ENCODE measurements at places on chromosomes 3 and 15.

DNA sequence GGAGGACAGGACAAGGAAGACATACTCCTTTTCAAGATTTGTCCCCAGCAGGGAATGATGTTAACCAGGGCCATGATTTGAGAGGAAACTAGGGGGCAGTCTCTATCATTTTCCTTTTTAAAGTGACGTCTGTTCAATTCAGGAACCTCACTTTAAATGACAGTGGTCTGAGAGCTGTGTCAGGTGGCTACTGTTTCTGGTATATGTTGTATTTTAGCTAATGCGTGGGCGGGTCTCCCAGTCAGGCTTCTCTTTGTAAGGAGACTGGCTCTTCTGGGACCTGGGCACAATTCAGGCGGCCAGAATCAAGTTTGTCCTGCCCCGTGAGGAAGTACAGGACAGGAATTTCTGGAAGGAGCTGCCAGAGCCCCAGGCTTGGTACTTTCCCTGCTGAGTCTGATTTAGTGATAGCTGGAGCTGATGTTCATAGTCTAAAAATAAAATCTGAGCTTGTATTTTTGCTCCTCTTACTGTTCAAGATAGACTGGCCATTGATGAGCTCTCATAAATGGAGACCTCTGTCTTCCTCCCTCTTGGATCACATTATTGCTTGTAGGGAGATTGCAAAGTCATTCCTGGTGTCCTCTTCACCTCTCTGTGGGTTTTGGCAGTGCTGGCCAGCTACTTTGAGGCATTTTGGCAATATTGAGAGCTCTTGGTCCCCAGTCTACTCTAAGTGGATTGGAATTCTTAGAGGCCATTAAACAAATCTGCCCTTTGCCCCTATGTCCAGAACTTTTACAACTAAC is 25.6 kb downstream of the SQOR start:
- no peak for DNase-seq

DNA sequence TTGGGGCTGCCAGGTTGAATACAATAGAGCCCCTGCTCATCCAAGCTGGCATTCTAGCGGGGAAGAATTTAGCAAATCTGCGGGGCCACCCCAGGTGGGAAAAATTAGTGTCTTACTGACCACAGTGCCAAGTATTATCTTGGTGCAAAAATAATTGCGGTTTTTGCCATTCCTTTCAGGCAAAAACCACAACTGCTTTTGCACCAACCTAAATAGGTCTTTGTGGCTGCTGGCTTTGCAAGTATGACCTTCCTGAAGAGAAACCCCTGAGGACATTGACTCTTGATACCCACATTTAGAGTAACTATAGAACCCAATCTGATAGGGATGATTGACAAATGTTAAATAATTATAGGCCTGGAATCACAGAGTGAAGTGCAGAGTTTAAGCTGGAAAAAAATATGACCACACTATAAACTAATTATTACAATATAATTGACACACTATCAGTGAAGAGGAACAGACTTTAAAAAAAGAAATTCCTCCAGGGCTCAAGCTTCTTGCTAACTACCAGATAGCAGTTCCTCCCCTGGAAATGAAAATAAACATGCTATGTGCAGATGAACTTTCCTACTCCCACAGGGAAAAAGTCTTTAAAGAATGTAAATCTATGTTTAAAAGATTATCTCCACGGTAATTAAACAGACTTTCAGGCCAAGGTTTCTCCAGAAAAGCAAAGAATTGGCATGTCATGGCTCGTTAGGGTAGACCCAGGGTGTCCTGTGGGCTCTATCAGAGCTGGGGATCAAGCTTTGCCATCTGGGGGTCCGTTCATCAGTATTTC is 34.4 kb downstream of the CA12 start:
- no peak for DNase-seq

- DNase-seq: no peak
Measured at GRCh38 chr3:113174304-113174703, 37.1 kb upstream of the BOC start.

DNA sequence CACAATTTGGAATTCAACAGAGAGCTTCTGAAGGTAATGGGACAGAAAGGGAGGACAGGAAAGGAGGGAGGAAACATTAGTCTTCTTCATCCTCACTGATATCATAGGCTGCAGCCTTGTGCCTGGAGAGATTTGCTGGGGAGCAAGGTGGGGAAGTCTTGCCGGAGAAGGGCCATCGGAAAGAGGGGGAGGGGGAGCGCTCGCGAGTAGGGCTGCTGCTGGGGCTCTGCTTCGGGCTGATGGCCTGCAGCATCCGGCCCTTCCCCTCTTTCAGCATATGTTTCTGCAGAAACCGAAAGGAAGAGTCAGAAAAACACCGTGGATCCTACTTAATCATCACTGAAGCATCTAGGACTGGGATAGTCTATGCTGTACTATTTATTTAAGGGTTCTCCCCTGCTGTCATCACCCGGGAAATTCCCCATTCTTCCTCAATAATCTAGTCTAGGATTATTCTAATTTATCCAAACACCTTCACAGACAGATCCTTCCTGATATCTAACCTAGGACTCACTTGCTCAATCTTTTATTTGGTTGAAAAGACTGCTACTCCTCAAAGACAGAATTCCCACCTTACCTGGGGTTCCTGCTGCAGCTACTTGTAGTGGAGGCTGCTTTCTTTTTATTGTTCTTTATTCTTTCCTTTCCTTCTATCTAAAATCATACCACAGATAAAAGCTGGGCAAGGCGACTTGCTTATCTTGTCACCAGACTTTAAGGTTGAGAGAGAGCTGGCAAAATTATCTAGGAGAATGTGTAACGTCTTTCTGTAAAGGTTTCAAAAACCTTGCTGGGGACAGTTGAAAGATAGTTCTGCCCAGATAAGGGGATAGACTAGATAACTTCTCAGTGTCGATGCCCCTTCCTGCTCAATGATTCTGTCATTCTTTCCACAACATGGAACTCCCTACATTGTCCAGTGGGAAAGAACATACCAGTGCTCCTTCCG is 22.6 kb downstream of the SLC51A start:
- DNase-seq: no peak

DNA sequence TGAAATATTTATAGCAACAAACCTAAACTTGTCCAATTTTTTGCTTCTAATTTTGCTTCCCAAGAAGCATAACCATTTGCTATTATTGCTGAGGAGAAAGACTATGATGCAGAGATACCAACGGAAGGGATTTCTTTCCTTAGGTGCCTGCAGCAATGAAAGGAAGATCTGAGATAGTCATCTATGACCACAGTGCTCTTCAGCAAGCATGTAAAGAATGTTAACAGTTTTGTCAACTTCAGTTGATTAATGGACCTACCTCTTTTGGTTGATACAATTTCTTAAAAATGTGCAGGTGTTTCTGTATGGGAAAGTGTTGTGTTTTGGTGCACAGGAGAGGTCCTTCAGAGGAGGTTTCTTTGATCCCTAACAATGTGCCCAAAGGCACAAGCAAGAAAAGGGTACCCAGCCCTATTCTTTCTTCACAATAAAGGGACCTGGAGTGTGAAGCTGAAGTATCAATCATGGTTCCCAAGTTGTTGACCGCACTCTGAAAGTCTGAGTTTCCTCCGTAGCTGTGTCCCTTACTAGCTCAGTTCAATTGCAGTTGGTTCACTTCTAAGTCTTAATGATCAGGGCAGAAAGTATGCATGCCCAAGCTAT is 307.7 kb upstream of the KCNH8 start:
- no peak for DNase-seq

GRCh38 chr3:17423786-17424536 is 318.5 kb downstream of the TBC1D5 start:
- no peak for DNase-seq

GRCh38 chr3:135169651-135170050 is 374.6 kb downstream of the EPHB1 start:
- no peak for DNase-seq

- no peak for DNase-seq
Measured at GRCh38 chr3:113117511-113118234, 93.7 kb upstream of the BOC start.

GRCh38 chr3:13044496-13045240 is 28.6 kb downstream of the IQSEC1 start:
- peak; percentile 31 for DNase-seq

DNA sequence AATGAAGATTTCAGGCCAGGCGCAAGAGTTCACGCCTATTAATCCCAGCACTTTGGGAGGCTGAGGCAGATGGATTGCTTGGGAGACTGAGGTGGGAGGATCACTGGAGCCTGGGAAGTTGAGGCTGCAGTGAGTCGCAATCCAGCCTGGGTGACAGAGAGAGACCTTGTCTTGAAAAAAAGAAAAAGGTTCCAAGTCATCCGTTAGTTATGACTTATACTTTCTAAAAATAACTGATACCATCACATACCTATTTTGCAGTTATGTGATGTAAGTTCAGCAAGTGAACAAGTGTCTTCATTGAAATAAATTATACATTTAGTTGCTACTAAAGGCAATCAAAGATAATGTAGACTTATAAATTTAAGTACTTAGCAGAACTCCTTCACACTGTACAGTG is 22.1 kb downstream of the CLPX start:
- DNase-seq: no peak

GRCh38 chr3:186025161-186025560 is 83.7 kb downstream of the ETV5 start:
- no peak for DNase-seq

- no peak for DNase-seq
Measured at GRCh38 chr15:69289342-69290146, 9.2 kb upstream of the PAQR5 start.
